ENCODE measurements at places on chromosomes 4 and X.

- DNase-seq, result no peak
Observed at GRCh38 chrX:131789664-131790063, 233.4 kb upstream of the STK26 start.

GRCh38 chr4:89254847-89255246 lies 52.8 kb downstream of the GPRIN3 start:
- DNase-seq, result no peak

DNA sequence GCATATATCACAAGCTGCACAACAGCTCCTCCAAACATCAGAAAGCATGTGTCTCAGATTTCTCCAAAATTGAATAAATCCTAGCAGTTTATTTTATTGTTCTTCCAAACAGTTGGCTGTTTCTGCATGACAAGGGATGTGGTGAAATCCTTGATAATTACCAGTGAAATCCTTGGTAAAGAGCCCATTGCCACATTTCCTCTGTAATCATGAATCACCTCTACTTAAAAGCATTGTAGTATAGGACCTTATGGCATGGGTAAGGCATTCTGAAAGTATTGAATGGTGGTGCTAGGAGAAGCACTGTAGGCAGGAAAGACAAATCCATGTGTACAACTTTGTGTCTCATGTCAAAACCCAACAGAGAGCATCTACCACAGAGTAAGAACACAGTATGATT lies 135.8 kb upstream of the NDST3 start:
- no peak for DNase-seq

DNA sequence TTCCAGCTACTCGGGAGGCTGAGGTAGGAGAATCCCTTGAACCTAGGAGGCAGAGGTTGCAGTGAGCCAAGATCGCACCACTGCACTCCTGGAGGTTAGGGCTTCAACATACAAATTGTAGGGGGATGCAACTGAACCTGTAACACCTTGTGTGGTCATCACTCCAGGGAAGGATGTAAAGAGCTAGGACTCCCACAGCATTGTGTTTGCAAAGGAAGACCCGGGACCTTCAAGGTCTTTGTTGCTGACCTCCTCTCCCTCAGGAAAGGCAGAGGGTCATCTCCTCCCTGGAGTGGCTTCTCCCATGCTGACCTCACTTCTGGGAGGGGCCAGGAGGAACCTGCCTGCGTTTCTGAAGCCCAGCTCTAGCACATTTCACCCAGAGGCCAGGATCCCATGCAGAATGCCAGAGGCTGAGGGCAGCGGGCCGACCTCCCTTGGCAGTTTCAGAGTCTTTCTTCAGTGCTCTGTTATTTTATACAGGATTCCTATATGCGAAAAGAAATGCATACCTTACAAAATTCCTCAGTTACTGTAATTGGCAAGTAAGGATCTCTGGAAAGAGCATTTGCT lies 80.2 kb downstream of the HTRA3 start:
- DNase-seq, result no peak

DNA sequence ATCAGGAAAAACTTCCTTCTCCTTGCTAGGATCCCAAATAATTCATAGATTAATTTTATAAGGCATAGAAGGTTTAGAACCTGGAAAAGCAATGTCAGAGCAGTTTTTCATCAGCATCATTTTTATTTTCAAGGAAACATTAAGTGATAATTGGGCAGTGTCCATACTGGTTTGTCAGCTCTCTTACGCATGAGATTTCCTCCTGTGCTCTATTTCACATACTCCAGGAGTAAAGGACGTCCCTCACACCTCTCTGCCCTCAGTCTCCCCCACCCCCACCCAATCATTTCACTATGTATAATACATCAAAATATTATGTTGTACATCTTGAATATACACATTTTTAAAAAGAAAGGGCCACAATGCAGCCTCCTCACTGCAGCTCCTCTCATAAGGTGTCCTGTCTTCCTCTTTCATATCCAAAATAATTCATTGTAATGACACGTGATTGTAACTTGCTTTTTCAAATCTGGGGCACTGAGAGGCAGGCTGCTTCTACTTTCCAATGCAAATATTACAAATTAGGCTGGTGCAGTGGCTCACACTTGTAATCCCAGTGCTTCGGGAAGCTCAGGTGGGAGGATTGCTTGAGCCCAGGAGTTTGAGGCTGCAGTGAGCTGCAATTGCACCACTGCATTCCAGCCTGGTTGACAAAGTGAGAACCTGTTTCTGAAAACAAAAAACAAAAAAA lies 34.4 kb downstream of the ARHGEF38 start:
- DNase-seq, result no peak

DNA sequence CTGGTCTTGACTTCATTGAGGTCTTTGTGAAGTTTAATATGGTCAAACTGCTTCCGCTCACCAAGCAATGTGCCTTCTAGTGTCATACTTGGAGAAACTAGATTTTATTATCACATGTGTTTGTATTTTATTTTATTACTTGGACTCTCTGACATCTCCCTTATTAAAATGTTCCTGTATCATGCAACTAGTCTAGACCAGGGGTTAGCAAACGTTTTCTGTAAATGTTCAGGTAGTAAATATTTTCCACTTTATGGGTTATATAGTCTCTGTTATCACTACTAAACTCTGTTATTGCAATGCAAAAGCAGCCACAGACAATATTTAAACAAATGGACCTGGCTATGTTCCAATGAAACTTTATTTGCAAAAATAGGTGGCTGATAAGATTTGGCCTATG lies 443.8 kb downstream of the MID1IP1 start:
- DNase-seq, result no peak

DNA sequence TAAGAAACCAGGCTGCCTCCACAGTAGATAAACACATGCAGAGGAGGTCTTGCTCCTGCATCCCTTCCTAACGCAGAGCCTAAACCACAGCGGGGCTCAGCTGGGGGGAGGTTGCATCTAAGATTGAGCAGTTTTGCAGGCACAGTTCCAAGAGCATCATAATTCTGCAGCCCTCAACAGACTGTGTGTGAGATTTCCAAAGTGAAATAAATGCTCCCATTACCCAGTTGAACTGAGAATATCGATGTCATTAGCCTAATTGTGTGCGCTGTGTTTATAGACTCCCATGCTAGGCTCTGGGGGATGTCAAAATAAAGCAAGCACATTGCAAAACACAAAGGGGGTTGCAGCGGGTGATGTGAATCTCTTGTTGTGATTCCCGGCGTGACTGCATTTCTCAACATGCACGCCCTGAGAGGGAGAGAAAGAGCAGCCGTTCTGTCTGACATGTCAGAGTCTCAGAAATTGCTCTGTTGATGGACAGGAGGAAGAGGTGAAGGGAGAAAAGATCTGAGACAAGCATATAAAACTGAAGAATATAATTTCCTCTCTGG lies 150.0 kb upstream of the PSAPL1 start:
- DNase-seq, result no peak

GRCh38 chrX:13646154-13646549 lies 6.8 kb upstream of the TCEANC start:
- no peak for DNase-seq

- DNase-seq, result no peak
Observed at GRCh38 chr4:135354876-135355275, 1153.3 kb upstream of the PABPC4L start.

DNA sequence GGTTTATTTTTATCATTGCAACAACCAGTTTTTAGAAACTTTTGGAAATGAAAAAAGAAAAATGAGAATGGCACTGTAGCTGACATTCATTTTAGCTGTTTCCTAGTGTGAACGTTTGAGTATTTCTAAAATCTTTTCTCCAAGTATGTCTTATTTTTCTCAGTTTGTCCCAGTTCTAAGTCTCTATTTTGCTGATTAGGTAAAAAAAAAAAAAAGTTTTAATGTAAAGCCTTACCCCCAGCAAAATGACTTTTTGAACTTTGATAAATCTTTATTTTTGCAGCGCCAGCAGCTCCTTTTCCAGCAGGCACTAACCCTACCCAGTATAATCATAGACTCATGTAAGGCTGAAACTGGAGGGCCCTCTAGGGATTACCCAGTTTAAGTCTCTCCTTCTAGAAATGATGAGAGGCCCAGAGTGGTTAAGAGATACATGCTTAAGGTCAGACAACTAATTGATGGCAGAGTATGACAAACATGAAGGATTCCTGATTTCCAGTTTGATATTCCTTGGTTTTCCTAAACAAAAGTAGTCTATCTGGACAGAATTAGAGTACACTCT lies 84.3 kb upstream of the SLC4A4 start:
- no peak for DNase-seq

DNA sequence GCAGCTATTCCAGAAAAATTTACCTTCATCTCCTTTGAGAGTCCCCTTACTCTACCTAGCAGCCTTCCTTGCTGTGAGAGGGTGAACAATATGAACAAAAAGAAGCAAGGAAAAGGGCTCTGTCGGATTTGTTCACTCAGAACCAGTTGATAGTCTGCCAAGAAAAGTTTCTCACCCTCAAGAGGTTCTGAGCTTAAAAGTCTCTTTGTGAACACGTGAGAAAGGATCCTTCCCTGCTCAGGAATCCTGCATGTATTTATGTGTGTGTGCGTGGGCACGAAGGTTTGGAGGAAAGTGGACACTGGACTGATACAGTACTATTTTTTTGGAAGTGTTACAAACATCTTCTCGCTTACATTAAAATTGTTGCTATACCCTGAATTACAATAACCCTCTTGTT lies 178.6 kb upstream of the JADE1 start:
- DNase-seq, result no peak

DNA sequence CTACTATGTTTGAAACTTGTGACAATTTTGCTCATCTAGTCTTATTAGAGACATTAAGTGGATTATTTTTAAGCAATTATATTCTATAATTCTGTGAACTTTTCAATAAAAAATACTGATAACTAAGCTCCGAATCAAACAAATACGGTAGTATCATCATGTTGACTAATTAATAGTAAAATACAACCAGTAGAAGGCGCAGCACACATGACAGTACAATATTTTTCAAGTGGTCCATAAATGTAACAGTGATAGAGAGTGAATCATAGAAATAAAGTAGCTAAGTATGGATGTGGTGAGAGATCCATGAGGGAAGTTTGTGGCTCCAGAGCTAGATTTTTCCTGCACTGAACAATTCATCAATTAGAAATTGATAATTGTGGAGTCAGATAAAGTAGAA lies 666.2 kb downstream of the KCTD8 start:
- no peak for DNase-seq

Measured in stimulated activated CD8-positive, alpha-beta memory T cell treated with anti-CD3 and anti-CD28 coated beads, Interleukin-7, amount 100 ng/mL, for 48 hours (primary cell).